NCI-H2081 (cell line): ENCODE measurements at places on chromosomes 7 and 10.

DNA sequence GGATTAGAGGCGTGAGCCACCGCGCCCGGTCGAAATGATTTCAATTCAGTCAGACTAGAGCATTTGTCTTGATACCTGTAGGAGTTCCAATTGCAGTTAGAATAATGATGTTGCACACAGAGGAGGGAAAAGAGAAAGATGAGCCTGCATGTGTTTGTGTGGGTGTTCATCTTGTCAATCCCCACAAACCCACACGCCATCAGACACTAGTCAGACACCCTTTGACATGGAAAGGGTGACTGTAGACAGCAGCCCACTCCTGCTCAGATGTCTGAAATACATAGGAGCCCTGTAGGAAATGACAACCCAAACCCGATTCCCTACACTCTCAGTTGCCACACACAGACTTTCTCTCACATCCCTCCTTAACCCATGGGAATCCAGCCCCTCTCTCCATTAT, 92.0 kb downstream of the ABLIM1 start:
- DNase-seq = no peak

DNA sequence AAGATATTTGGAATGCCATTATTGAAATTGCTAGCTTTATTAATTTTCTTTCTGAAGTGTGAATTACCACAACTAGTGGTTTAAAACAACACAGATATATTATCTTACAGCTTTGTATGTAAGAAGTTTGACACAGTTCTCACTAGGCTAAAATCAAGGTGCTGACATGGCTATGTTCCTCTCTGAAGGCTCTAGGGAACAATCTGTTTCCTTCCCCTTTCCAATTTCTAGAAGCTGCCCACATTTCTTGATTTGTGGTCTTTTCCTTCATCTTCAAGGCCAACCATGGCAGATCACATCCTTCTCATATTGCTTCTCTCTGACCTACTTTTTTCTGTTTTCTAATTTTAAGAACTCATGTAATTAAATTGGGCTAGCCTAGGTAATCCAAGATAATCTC, 43.3 kb upstream of the SLC26A3 start:
- DNase-seq = no peak

GRCh38 chr7:115635376-115635775, 395.2 kb downstream of the TFEC start:
- no peak for DNase-seq

DNA sequence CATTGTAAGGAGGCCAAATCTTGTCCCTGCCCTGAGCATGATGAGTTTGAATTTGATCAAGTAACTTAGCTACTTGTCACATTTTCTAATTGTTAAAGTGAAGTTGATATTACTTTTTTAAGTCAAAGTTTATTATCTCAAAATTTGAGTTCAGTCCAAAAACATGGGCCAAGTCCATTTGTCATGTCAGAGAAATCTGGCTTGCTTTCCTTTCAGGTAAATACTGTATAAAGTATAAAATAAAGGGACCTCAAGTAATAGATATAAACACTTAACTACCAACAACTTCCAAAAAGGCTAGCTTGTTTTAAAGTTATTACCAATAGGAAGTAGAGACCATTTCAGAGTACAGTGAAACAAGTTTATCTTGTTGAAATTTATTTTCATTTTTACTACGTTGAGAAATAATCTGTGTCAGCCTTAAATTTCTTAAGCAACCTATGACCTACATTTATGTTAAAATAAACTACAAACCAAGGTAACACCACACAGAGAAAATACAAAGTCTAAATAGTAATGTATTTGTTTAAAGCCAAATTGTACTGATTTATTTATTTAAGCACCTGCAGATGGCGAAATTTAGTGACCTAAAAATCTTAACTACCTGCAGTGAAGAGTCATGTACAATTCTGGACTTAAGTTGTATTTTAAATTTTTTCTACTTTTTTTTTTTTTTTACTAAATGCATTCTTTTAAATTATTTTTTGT, 36.5 kb downstream of the FHIP2A start:
- DNase-seq = no peak

- DNase-seq = no peak
These were observed 171.5 kb downstream of the C7orf25 start for GRCh38 chr7:42740408-42740807.

GRCh38 chr7:113374955-113375354, 256.6 kb upstream of the SMIM30 start:
- no peak for DNase-seq

DNA sequence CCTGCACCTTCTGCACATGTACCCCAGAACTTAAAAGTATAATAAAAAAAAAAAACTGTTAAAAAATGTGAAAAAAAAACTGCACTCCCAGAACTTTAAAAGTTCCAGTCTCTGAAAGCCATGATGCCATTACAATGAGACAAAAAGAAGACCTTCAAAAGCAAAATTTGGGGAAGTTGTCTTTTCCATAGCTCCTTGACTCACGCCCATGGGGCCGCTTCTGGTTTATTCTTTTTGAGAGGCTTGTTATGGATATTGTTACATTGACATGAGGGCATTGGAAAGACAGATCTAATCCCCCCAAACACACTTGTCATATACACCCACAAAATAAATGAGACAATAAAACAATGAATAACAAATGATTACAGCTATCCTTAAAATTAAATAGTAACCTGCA, 798 bp downstream of the BLNK start:
- DNase-seq = no peak

GRCh38 chr10:16954280-16955030, 137.2 kb upstream of the RSU1 start:
- no peak for DNase-seq

GRCh38 chr10:103394180-103394579, 2.1 kb downstream of the ATP5MK start:
- no peak for DNase-seq

GRCh38 chr10:29540016-29540415, 94.8 kb downstream of the SVIL start:
- DNase-seq = no peak

DNA sequence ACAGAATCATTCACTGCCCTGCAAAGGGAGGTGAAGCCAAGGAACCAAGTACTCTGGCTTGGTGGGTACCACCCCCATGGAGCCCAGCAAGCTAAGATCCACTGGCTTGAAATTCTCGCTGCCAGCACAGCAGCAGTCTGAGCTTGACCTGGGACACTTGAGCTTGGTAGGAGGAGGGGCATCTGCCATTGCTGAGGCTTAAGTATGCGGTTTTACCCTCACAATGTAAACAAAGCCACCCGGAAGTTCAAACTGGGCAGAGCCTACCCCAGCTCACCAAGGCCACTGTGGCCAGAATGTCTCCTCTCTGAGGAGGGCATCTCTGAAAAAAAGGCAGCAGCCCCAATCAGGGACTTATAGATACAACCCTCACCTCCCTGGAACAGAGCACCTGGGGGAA, 1050.0 kb upstream of the GHITM start:
- no peak for DNase-seq

DNA sequence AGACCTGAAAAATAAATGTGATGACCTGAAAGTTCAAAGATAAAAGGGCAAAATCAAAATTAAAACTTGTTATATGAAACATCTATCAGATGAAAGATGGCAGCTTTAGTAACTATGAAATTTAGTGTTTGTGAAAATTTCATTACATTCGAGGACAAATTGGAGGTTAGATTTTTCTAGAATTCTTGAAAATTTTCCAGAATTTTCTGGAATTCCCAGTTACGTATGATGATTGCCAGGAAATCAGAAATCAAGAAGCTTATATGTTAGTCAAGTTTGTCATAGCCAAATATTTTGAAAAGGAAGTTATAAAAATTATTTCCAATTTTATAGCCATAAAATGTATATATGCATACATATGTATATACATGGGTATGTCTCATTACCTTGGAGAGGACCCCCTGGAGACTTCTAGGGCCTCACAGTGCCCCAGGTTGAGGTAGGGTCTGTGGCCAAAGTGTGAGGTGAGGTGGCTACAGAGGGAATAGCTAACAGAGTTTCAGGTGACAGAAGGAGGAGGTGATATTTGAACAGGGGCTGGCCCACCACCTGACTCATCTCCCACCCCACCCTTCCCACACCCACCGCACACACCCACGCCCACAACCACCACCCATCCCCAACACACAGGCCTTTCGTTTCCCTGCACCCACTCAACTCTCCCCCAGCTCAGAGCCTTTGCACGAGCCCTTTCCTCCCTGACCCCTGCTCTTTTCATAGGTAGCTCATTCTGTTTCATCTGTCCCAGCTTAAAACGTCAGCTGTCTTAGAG, 21.5 kb downstream of the C10orf105 start:
- DNase-seq = no peak

DNA sequence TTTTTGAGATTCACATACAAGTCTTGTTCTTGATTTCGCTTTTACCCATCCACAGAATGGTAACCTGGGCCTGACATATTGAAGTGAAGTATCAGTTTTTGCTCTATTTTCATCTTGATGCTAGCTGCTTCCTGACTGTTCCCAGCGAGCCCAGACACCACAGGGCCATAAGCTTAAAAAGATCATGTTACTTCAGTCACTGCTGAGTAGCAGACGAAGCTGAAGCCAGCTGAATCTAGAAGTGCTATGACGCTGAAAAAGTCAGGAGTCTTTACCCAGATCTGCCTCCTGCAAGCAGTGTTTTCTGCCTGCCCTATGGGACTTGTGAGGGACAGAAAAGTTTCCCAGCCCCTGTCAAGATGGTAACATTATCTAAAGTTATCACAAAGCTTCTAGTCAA, 2.7 kb upstream of the PRXL2A start:
- no peak for DNase-seq

DNA sequence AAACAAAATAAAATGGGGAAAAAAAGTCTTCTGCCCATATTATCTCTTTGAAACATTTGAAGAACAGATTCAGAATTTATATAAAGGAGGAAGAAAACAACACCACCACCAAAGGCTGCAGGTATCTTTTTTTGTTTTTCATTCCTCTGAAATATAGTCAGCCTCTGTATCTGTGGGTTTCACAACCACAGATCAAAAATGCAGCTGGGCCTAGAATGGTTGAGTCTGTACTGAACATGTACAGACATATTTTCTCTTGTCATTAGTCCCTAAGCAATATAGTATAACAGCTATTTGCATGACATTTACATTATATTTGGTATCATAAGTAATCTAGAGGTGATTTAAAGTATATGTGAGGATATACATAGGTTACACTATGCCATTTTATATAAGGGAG, 559.7 kb upstream of the LRRN3 start:
- DNase-seq = no peak

DNA sequence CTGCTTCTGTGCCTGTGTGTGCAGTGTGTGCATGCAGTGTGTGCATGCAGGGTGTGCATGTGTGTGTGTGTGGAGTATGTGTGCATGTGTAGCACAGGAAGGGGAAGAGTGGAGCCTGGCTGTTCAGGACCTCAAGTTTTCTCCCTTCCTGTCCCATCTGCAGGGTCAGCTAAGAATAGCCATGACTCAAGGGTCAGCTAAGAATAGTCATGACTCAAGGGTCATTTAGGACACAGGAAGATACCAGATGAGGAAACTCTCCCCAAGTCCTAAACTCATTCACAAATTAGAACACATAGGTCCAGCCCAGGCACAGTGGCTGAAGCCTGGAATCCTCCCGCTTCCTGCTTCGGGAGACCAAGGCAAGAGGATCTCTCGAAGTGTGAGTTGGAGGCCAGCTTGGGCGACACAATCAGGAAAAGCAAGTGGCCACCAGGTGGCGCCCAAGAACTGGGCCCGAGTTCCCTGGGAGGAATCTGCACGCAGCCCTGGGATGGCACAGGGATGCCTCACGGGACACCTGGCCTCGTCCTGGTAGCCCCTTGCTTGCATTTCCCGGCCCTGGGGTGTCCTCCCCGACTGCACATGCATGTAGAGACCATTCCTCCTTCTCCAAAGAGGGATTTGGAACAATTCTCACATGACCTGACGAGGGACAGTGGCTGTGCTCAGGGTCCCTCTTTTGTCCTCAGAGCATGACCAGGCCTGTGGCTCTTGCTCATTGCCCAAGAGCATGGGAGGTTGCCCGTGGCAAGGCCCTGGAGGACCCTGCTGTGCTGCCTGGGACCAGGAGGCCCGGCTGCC, 21.4 kb upstream of the VOPP1 start:
- peak; percentile 57 for DNase-seq

- DNase-seq = no peak
These were observed 48.2 kb downstream of the GOT1 start for GRCh38 chr10:99382176-99382575.

DNA sequence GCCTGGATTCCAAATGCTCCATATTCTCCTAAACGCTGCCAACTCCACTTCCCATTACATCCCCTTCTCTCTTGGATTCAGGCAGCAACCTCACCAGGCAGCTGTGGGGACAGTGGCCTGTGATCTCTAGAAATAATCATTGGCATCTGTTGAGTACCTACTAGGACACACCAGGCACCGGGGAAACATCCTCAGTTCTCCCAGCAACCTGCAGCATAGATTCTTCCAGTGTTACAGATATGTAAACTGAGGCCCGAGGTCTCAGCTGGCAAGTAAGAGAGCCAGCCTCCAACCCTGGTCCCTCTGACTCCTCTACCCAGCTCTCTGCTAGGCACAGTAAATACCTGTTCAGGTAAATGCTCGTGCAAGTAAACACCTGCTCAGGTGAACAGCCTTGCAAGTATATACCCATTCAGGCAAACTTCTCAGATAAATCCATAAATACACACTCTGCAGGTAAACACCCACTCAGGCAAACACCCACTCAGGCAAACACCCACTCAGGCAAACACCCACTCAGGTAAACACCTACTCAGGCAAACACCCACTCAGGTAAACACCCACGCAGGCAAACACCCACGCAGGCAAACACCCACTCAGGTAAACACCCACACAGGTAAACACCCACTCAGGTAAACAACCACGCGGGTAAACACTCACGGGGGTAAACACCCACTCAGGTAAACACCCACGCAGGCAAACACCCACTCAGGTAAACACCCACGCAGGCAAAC, 18.7 kb downstream of the ASB13 start:
- no peak for DNase-seq

- DNase-seq = no peak
These were observed 243.6 kb upstream of the ZWINT start for GRCh38 chr10:56604624-56605023.

- no peak for DNase-seq
These were observed 126.7 kb upstream of the ZMIZ1 start for GRCh38 chr10:78942091-78942501.

DNA sequence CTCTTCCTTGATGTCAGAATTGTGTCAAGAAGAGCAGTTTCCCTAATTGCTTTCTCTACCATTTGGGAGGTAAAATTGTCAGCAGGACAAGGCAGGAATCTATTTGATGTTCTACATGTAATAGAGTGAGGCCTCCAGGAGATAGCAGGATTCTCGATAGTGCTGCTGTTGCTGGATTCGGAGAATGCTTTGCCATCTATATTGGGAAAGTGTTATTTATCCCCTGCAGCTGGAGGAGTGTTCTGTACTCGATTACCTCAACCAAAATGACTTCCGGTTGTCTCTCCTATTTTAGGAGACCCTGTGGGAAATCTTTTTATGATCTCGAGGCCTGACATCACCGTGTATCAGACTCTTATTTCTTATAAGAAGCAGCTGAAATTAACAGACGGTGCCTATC, 217.1 kb downstream of the TMEM178B start:
- no peak for DNase-seq

- no peak for DNase-seq
These were observed 123.7 kb downstream of the TACC2 start for GRCh38 chr10:122112625-122113160.

- DNase-seq = no peak
These were observed 5.5 kb downstream of the SKIDA1 start for GRCh38 chr10:21519941-21520436.
